SJCRH30 (cell line): ENCODE measurements at places on chromosomes 1 and 21.

DNA sequence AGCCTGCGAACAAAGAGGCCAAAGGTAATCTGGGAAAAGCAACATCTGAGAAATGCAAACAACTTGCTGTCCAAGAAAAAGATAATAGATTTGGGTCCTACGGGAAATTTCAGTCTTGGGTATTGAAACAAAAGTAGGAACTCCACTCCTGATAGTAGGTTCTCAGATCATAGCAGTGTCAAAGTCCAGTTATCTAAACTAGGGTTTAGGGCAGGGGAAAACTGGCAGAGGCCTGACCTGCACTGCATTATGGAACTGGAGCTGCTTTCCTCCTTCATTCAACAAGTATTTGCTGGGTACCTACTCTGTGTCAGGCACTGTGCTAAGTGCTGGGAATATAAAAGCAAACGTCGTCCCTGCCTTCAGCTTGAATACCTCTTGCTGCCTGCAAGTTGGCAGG, 60.7 kb upstream of the NGF start:
- no peak for DNase-seq

- no peak for DNase-seq
Measured at GRCh38 chr1:241638909-241639622, 1.1 kb downstream of the CHML start.

- DNase-seq = no peak
Measured at GRCh38 chr1:92949937-92950817, 11.1 kb downstream of the DIPK1A start.

GRCh38 chr1:45103534-45103933, 91.5 kb downstream of the UROD start:
- DNase-seq = no peak
